ENCODE measurements at places on chromosomes 11 and 22.
A peak's percentile ranks its signal among the peaks of the same experiment; 100 is the strongest.

DNA sequence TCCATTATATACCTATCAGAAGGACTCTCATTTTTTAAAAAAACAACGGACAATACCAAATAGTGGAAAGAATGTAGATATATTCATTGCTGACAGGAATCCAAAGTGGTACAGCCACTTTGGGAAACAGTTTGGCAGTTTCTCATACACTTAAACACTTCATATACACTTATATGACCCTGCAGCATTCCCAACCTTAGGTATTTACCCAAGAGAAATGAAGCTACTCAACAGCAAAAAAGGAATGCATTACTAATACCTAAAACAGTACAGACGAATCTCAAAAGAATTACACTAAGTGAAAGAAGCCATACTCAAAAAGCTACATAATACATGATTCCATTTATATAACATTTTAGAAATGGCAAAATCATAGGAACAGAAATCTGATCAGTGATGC is 51.5 kb downstream of the RBFOX2 start:
- DNase-seq = no peak

- no peak for DNase-seq
Measured at GRCh38 chr22:27554106-27554811, 247.3 kb downstream of the MN1 start.

DNA sequence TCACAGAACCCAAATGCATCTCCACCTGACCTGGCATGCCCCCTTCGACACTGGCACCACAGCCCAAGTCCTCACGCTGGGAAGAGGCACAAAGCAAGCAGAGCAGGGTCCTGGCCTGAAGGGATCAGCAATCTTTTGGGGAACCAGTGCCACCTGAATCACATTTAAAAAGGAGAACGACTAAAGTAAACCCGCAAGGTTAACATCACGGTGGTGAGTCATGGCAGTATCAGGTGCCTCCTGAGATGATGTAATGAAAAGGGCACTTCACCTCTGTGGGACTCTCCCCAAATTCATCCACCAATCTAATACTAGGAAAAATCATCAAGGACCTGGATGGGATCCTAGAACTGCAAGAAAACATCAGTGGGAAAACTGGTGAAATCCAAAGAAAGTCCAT is 44.9 kb downstream of the PACSIN2 start:
- no peak for DNase-seq

DNA sequence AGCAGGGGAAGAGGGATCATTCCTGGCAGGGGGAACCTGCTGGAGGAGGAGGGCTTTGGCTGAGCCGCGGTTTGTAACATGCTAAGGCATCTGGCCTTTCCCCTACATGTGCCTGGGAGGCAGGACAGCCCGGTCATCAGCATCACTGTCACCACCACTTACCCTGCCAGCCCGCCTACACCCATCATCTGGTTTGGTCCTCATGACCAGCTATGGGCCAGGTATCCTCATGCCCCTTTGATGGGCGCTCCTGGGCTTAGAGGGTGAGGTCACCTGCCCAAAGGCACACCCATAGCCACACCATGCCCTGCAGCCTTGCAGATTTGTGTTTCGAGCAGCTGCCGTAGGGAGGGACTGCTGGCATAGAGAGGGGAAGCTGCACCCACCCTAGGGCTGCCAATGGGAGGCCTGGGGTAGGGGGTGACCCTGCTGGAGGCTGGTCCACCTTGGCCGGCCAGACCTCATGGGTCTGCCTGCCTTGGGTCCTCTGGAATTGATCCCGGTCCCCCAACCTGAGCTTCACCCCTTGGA is 2.6 kb downstream of the MRGPRF start:
- DNase-seq = no peak

GRCh38 chr22:32926600-32926999 is 125.1 kb downstream of the TIMP3 start:
- no peak for DNase-seq

DNA sequence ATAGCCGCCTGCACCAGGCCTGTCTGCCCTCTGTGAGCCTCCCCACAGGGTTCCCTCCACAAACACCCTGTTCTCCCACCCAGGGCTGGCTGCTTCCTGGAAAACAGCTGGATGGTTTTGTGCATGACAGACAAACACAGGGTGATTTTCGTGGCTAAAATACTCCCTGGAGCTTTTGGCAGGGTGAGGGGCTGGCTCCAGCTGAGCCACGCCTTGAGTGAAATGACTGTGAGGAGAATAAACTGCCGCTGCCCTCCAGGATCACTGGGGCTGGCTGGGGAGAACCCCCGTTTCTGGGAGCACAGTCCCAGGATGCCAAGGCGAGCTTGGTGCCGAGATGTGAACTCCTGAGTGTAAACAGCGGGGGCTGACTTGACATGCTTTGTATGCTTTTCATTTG is 20.3 kb upstream of the PPP6R3 start:
- no peak for DNase-seq

GRCh38 chr22:44745853-44746789 is 6.3 kb upstream of the ARHGAP8 start:
- no peak for DNase-seq

- DNase-seq = no peak
Measured at GRCh38 chr11:102240502-102240901, 76.8 kb upstream of the BIRC3 start.

- DNase-seq = no peak
Measured at GRCh38 chr11:68432874-68433273, 27.7 kb upstream of the PPP6R3 start.

GRCh38 chr11:62727872-62728170 is 465 bp upstream of the TTC9C start:
- DNase-seq = peak; percentile 78

DNA sequence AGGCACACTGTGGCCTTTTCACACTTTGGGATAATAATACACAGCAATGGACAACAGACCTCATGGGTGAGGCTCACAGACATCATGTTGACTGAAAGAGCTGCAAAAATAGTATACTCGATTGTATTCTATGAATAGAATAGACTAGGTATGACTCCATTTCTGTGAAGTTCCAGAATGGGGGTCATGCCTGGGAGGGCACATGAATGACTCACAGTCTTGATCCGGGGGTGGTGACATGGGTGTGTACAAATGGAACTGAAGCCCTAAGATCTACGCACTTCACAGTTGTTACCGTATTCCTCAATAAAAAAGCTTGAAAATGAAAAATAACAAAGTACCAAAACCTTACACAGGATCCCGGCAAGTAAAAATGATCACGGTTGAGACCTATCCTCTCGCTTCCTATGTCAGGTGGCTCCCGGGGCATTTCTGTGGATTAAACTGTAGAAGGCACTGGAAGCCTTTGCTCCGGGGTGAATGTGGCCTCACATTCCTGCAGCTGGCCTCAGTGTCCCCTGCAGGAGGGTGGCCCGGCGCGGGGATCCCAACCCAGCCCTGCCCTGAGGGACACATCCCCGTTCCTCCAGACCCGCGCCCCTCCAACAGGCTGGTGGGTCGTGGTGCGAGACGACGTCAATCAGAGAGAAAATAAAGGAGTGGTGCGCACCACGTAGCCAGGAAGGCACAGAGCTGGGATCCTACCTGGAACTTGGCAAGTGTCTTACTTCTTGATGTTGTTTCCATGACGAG is 75.9 kb downstream of the NECTIN1 start:
- no peak for DNase-seq

GRCh38 chr11:108945341-108945740 is 280.5 kb downstream of the DDX10 start:
- DNase-seq = no peak

DNA sequence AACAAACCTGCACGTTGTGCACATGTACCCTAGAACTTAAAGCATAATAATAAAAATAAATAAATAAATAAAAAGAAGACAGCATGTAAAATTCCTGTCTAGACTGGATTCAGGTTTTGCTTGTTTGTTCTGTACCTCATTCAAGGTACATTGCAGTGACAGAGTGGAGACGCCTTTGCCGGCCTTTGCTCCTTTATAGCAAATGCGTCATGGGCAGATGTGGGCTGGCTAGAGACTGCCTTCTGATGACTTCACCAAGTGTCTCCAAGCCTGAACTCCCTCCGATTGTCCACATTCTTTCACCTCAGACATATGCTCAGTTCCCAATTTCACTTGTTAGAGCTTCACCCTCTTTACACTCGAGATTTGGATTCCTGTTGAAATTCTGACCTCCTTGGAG is 147.8 kb upstream of the ARHGAP20 start:
- no peak for DNase-seq

- DNase-seq = no peak
Measured at GRCh38 chr11:31433851-31434250, 64.2 kb downstream of the DNAJC24 start.

GRCh38 chr22:49108636-49109315 is 718.9 kb downstream of the BRD1 start:
- no peak for DNase-seq

DNA sequence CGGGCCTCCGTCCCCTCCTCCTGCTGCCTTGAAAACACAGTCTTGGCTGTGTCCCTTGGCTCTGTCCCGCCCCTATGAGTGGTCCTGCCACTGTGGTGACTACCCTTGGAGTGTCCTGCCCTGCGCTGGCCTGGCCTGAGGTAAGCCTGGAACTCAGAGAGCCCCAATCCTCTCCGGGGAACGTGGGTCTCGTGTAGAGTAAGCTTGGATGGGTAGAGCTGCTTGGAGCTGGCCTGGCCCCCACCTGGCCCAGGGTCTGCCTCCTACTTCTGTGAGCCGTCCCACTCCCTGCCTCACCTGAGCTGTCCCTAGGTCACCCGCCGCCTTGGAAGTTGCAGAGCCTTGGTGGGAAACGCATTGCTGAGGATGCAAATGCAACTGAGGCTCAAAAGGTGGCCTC is 347.1 kb downstream of the CTTN start:
- DNase-seq = no peak

GRCh38 chr22:30742291-30743256 is 47.9 kb downstream of the OSBP2 start:
- DNase-seq = no peak

GRCh38 chr11:69278091-69278867 is 15.7 kb upstream of the MYEOV start:
- no peak for DNase-seq

DNA sequence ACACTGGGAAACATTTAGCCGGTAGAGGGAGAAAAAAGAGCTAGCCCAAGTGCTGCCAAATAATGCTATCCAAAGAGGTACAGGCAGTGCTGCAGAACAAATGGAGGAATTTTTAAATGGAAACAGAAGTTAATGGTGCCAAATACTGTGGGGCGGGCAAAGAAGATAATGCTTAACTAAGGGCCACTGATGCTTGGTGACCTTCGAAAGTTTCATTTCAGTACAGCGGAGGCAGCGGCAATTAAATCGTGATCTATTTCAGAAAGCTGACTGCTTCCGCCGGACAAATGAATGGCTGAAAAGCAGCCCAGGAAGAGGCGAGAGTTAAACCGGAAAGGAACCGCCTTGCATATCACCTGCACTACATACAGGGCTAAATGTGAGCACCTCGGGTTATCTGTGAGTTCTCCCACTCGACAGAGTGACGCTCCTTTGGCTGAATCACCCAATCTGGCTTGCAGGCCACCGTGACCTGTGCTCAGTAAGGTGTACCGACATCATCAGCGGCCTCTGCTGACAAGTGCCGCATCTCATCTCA is 42.1 kb downstream of the CADM1 start:
- no peak for DNase-seq

GRCh38 chr22:49947296-49947622 is 13.3 kb upstream of the PIM3 start:
- no peak for DNase-seq

- DNase-seq = no peak
Measured at GRCh38 chr11:129404731-129405130, 29.1 kb downstream of the BARX2 start.

DNA sequence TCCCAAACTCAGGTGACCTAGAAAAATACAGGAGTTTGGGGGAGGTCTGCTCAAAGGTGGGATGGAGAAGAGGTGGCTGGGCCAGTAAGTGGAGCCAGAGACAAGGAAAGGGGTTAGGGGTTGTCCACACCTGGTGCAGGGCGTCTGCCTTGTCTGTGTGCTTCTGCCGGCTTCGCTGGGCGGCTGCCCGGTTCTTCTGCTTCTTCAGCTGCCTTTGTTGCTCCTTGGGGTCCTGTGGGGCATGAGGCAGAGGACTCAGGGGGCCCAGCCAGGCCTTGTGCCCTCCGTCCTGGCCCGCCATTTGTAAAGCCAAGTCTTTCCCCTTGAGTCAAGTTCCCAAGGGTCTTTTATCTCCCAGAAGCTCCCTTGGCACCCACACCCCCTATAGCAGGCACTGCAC is 2.5 kb downstream of the BATF2 start:
- DNase-seq = no peak
